ENCODE measurements at places on chromosomes 5 and 9. TPM values are rescaled to one million over a fixed set of nuclear protein-coding genes. Genes with fewer than 3 reads are reported as not detected.

DNA sequence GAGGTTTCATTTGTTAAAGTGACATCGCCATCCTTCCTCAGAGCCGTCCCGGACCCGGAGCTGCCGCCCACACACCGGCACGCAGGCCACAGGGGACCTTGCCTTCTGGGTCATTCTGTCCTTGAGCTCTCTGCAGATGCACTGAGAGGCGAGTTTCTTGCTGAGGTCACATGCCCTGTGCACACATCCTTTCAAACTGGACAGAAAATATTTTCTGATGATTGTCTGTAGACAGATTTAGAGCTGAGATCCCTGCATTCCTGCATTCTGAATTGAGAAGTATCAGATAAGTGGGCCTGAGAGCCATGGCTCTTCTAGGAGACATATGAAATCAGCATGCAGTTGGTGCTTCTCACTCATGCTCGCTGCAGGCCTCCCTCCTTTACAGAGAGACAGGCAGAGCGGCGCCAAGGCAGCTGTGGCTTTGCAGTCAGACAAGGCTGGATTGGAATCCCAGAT lies 25.4 kb downstream of the BOD1 start:
- DNase-seq: no peak

GRCh38 chr5:168624850-168625364 lies 45.7 kb upstream of the PANK3 start:
- DNase-seq: no peak

DNA sequence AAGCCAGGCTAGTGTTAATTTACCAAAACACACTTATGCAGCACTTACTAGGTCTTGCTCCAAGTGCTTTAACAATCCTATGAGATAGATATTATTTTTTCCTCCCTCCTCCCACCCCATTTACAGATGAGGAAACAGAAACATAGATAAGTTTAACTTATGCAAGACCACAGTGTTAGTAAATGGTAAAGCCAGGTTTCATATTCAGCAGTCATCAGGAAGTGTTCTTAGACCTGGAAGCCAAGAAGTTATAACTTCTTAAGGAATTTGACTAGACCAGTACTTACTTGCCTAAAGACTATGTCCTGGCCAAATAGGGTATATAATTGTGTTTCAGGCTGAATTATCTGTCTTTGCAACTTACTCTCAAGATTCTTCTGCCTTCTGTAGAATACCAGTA lies 15.9 kb downstream of the ABHD17B start:
- no peak for DNase-seq

DNA sequence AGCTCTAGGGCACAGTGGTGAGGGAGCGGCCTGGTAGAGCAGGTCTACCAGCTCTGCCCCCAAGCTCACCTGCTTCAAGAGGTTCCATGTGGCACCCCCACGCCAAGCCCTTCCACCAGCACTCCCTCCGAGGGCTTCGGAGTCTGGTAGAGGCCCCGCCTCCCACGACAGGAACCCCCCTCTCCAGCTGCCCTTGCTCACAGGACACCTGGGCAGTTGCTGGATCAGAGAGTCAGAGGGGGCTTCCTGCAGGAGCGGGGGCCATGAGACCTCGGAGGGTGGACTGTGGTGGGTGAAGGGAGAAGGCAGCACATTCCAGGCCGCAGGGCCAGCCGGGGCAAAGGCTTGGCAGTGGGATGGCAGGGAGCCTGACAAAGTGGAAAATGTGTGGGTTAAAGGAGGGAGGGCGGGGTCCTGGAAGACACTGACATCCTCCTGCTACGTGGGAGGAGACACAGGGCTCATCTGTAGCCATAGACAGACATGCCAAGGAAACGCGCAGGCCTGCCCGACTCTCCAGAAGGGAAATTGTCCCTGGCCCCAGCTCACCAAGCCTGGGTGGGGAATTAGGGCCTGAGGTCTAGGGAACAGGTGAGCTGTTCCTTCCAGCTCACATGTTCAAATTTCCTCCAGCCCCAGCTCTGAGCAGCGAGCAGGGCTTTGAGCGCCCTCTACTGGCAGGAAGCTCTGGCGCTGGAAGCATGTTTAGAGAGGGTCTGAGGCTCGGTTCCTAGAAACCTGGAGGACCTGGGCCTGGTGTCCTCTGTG lies 74.2 kb downstream of the NTNG2 start:
- DNase-seq: no peak

GRCh38 chr5:6446626-6447309 lies 1.9 kb upstream of the UBE2QL1 start:
- DNase-seq: no peak

IER5L gene
- total RNA-seq: 6.1 TPM

DNA sequence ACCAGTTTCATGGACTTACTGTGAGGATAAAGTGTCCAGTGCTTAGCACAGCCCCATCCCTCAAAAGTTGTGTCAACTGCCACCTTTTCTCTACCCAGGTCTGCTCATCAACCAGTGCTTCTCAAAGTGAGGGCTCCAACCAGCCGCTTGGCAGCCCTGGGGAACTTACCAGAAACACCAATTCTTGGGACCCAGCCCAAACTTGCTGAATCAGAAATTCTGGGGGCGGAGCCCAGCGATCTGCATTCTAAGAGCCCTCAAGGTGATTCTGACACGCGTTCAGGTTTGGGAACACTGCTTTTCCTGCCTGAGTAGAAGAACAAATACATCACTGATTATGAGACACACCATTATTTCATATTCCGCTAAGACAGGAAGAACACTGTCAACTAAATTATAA lies 132.0 kb downstream of the NSG2 start:
- DNase-seq: no peak

DNA sequence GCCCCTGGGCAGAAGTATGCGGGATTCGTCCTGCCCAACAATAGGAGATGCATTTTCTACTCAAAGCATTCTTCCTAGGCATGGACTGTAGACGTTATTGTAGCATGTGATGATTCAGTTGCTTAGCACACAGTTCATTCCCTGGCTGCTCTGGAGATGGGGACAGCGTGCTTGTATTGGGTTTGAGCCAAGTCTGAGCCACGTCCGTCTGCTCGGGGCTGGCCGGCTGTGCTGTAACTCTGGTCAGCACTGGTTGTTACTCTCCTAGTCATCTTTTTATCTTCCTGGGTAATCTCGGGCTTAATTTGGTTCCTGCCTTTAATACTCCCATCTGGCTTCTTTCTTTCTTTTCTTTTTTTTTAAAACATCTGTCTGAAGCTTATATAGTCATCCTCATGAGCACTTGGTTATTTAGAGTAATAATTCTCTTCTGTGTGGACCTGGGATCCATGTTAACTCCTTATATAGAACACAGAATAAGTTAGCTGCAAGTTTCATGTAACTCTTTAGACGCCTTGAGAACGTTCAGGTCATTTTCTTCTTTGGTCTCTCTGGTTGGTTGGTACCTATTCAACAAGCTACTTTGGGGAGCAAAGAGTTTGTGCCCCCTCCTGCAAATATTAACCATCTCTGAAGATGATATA lies 118.8 kb upstream of the RPS23 start:
- no peak for DNase-seq

DNA sequence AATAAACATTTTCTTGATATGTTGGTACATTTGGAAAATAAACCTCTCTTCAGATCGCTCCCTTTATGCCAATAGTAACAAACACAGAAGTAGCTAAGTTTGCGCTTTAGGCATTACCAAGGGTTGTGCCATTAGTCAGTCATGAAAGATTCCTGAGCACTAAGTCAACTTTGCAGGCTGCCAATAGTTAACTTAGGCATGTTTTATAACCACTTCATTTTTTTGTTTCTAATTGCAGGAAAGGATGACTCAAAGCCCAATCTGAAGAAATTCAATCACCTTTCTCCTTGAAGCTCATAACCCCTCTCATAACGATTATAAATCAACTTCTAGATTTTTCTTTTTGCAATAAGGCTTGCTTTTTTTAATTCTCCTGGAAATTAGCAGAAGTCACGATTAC lies 517.0 kb downstream of the AGTPBP1 start:
- DNase-seq: no peak

DNA sequence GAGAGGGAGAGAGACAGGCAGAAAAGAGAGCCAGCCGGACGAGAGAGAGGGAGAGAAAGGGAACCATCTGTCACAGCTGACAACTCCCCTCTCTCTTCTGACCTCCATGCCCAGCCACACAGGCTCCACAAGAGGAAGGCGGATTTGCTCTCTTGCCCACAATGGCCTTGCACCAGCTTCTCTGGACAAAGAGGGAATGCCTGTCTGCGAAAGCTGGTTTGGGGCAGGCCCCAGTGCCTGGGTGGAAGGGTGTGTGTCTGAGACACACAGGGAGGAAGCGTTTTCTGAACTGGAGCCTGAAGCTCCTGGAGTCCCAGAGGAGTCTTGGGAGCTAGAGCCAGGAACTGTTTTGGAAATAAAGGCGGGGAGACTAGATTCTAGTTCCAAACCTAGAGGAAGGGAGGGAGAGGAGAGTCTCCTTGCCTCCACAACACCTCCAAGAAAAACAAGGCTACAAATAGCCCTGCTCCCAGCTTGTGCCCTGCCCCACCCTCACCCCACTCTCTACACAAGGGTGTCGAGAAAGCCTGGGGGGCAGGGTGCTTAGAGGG lies 12.5 kb downstream of the C1QTNF2 start:
- DNase-seq: no peak

- no peak for DNase-seq
Measured at GRCh38 chr9:127548352-127548881, 63.7 kb upstream of the STXBP1 start.

HACD4 gene
- total RNA-seq: 3.8 TPM

- no peak for DNase-seq
Measured at GRCh38 chr9:122197882-122198281, 30.9 kb downstream of the LHX6 start.

- DNase-seq: no peak
Measured at GRCh38 chr5:1322955-1323802, 21.7 kb downstream of the CLPTM1L start.

DNA sequence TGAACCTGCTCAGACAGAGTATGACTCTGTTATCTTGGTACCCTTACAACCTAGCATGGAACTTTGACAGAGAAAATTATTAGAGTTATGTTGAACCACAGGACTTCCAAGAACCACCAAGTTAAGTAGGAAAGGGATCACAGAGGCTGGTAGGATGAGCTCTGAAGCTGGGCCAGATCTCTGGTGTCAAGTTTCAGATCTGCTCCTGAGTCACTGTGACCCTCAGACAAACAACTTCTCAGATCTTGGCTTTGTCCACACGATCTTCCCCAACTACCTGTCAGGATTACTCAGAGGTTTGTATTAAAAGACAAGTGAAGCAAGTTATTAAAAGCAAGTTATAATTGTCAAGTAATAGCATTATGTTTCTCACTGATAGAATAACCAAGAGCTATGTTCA lies 189.0 kb downstream of the SEC61B start:
- DNase-seq: no peak

TPRN gene
- total RNA-seq: 34.2 TPM

- DNase-seq: no peak
Measured at GRCh38 chr9:16412740-16413139, 457.7 kb downstream of the BNC2 start.

GRCh38 chr9:128099231-128099931 lies 28.1 kb downstream of the PTGES2 start:
- DNase-seq: no peak

FNBP1 gene
- total RNA-seq: 19.7 TPM

- no peak for DNase-seq
Measured at GRCh38 chr9:12640016-12640587, 53.1 kb upstream of the TYRP1 start.

PTPRD gene
- total RNA-seq: 16.3 TPM

DNA sequence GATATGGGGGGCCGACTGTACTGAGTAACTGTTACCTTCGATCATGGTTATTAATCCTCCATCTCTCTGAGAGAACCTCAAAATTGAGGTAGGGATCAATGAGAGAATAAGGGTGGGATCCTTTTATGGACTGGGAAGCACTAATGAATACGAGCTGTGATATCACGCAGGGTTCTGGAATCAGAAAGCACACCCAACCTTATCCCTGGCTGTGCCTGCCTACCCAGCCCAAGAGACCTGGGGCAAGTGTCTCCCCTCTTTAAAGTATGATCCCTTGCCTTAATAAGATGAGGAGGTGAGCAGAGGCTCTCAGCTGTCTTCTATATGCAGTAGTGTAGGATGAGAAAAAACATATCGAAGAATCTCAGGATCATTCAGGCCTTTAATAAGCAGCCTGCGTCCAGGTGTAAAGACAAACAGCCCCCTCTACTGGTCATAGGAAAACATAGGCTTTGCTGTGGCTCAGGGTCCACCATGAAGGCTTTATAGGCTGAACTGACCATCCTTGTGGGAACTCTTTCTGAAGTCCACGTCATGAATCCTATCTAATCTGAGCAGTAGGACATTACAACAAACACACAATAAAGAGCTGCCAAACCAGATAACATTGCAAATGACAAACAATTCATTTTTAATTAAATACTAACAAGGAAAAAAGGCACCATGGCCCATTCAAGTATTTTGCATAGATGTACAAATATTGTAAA lies 16.8 kb downstream of the NIPAL4 start:
- no peak for DNase-seq

FABP6 gene
- not detected for total RNA-seq

DNA sequence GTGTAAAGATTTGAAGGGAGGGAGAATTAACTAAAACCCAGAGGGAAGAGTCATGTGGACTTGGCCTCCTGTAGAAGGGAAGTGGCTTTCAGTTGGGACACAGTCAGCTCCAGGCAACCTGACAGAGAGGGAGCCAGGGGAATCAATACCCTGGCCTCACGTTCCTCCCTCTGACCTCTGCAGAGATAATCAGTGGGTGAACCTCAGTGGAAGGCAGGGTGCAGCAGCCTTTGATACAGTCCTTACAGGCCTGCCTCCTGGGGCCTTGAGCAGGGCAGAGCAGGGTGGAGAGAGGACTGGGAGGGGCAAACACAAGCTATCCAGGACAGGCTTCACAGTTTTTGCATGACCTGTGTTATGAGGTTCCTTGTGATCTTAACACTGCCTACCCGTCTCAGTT lies 61.9 kb upstream of the GPBP1 start:
- no peak for DNase-seq

PCDHB15 gene
- 0.09 TPM for total RNA-seq

GRCh38 chr9:134326724-134327601 lies 708 bp downstream of the RXRA start:
- no peak for DNase-seq

Data from esophagus squamous epithelium (tissue), 5 donors.